Fibroblast of the aortic adventitia (primary cell): ENCODE measurements at places on chromosomes 2 and 18. TPM values are rescaled to one million over a fixed set of nuclear protein-coding genes. Genes with fewer than 3 reads are reported as not detected.

GRCh38 chr2:177143444-177143843, 69.2 kb upstream of the HNRNPA3 start:
- peak; percentile 43 for DNase-seq

The SLC40A1 gene
- total RNA-seq, result 19.7 and 306 TPM in 2 replicates

The GBX2 gene
- 0.25 TPM in 1 of 2 replicates, not detected in the other for total RNA-seq

The MSGN1 gene
- not detected in 2 replicates for total RNA-seq

GRCh38 chr2:171487803-171488259, 34.4 kb upstream of the CYBRD1 start:
- DNase-seq, result peak; percentile 23

The TOGARAM2 gene
- under 0.01 TPM in 1 of 2 replicates, not detected in the other for total RNA-seq

DNA sequence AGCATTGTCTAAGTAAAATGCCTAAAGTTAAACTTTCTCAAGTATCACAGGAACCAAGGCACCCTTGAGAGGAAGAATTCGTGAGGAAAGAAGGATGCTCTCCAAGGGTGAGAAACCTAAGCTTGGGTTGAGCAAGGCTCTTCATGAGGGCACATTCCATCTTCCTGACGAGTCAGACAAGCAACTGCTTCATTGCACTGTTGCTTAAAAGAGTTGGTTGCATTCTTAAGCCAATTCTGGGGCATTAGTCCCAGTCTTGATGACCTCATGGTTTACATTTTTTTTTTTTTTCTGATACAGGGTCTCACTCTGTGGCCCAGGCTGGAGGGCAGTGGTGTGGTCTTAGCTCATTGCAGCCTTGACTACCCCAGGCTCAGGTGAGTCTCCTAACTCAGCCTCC, 237.5 kb downstream of the ACTR3 start:
- peak; percentile 47 for DNase-seq

GRCh38 chr2:23124214-23124750, 260.7 kb upstream of the KLHL29 start:
- DNase-seq, result no peak

The DNER gene
- total RNA-seq, result 0.72 TPM in 1 of 2 replicates, not detected in the other
